ENCODE measurements at places on chromosomes 6 and 20. TPM values are rescaled to one million over a fixed set of nuclear protein-coding genes. Genes with fewer than 3 reads are reported as not detected.

Gene GLO1
- 165 TPM for polyA plus RNA-seq

Gene CST2
- polyA plus RNA-seq, result not detected

Gene HUS1B
- not detected for polyA plus RNA-seq

Gene THBS2
- polyA plus RNA-seq, result 7.3 TPM

Gene LGSN
- polyA plus RNA-seq, result 1.4 TPM

Gene ATP5F1E
- 166 TPM for polyA plus RNA-seq

GRCh38 chr6:139990856-139991465 lies 616.5 kb upstream of the CITED2 start:
- DNase-seq, result no peak

DNA sequence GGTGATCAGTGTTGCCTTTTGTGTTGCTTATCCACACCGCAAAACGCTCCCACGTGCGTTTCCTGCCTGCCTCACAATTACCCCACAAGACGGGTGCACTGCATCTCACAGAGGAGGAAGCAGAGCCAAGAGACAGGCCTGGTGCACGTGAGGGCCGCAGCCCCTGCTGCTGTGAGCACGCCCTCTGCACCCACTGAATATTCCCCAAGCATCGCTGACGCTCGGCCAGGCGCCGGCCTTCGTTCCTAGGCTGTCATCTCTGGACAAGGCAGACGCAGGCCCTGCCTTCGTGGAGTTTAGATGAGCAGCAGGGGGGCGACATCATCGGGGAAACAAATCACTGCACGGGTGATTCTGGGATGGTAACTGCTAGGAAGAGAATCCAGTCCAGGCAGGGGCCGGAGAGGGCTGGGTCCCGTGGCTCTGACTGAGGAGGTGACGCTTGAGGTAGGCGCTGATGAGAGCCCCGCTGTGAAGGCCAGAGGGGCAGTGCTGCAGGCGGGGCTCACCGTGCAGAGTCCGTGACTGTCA lies 162.4 kb upstream of the QKI start:
- DNase-seq, result no peak

- DNase-seq, result no peak
These were observed 5.8 kb downstream of the HDGFL1 start for GRCh38 chr6:22575190-22575589.

GRCh38 chr6:41549673-41550072 lies 3.5 kb downstream of the FOXP4 start:
- DNase-seq, result no peak

GRCh38 chr6:89311853-89312531 lies 3.1 kb downstream of the GABRR2 start:
- DNase-seq, result peak; percentile 62

All from left kidney (tissue), 8 donors.